ENCODE measurements at places on chromosomes 4 and X.

GRCh38 chrX:154117566-154117965 is 20.0 kb upstream of the MECP2 start:
- DNase-seq: no peak

DNA sequence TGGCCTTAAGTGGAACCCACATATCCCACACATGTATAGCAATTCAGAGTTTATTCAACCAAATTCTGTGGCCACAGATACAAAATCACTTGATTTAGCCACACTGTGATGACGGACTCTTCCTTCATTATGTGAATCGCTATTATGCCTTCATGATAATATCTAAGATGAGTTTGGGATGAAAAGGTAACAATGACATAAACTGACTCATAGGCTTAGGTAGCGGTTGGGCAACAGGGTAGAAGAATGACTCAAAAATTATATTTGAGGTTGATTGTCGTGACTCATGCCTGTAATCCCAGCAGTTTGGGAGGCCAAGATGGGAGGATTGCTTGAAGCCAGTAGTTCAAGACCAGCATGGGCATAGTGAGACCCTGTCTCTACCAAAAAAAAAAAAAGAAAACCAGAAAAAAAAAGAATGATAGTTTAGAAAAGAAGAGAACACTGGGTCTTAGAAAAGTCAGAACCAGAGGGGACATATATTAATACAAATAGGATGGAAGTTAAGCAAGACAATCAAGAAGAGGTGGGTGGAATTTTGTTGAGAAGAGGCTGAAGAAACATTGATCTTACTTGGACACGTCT is 70.4 kb upstream of the USP9X start:
- peak; percentile 27 for DNase-seq

- DNase-seq: no peak
Observed at GRCh38 chr4:111776561-111776960, 368.7 kb upstream of the FAM241A start.

DNA sequence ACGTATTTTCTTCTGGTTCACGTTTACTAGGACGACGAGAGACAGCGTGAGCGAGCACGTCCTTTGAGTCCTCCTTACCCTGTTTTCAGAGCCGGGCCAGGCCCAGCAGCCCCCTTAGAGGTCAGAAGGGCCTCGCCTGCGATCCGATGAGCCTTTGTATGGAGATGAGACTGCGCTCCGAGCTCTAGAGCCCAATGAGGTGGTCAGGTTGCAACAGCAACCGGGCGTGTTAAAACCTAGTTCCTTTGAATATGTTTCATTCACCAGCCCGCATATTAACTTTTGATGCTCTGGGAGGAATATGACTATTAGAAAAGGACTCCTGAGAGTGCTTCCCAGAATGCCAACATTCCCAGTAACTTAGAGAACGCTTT is 55.6 kb upstream of the TADA2B start:
- DNase-seq: peak; percentile 81

DNA sequence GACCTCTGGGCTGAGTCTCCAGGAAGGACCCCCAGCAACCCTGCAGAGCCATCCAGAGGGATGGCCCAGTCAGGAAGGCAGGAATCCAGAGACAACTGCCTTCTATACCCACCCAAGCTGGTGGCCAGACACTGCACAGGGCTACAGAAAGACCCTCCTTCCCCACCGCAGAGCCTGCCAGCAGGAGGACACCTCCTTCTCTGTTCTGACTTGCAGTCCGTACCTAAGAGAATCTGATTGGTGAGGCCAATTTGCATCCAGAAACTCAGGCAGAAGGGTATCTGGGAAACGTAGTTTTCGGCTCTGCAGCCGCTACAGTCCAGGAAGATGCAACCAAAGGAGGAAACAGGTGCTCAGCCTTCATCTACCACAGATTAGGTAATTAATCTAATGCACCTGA is 155.4 kb upstream of the FRG1 start:
- no peak for DNase-seq

- DNase-seq: no peak
Observed at GRCh38 chrX:88881536-88881935, 134.5 kb downstream of the CPXCR1 start.

- no peak for DNase-seq
Observed at GRCh38 chr4:187668526-187669082, 327.0 kb upstream of the ZFP42 start.

- DNase-seq: no peak
Observed at GRCh38 chrX:21151051-21151450, 223.2 kb upstream of the CNKSR2 start.

GRCh38 chr4:10034612-10035104 is 13.4 kb upstream of the SLC2A9 start:
- no peak for DNase-seq

GRCh38 chr4:3107691-3108121 is 33.2 kb downstream of the HTT start:
- peak; percentile 55 for DNase-seq

- no peak for DNase-seq
Observed at GRCh38 chr4:73741031-73741749, 821 bp downstream of the CXCL8 start.

DNA sequence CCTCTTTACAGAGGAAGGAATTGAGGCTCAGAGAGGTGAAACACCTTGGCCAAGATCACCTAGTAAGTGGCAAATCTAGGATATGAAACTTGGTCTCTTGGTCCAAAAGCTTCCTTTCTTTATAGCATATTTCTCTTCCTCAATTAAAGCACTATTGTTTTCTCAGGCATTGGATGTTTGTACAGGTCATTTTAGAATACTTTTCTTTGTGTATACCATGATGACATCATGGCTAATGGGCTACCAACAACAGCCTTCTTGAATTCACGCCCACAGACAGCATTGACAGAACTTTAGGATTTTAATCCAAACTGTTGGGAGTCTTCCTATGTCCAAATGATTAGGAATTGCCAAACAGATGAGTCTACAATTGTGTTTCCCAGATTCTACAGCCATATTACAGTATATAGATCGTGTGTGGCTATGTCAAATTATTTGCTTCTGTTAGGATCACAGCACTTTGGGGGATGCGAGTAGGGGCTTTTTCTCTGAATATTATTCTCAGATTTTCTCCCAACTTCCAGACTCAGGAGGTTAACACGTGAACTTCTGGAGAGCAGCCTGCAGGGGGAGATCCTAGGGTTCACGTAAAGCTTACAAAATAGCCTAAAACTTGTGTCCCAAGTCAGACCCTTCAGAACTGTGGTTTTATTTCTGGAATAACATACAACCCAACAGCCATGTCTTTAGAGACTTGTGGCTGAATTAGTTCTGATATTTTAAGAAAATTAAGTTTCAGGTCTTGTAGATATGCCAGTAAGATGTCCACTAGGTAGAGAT is 191.8 kb downstream of the SHROOM3 start:
- DNase-seq: no peak

- DNase-seq: no peak
Observed at GRCh38 chr4:125837493-125838201, 522.9 kb downstream of the FAT4 start.

DNA sequence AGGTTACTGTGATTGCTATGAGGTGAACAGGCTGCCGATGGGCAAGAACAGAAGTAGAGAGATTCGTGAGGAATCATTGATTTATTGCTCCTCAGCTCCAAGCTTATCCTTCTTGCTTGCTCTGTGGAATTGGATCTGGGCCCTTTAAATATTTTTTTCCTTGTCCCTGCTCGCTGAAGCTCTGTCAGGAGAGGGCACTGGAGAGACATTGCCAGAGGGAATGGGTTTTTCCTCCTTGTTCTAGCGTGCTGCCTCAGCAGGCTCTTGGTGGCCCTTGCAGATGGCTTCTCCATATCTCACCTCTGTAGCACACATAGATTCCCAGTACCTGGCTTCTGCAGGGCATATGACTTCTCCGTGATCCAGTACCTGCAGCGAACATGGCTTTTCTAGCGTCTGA is 67.4 kb downstream of the CNGA2 start:
- peak; percentile 47 for DNase-seq

DNA sequence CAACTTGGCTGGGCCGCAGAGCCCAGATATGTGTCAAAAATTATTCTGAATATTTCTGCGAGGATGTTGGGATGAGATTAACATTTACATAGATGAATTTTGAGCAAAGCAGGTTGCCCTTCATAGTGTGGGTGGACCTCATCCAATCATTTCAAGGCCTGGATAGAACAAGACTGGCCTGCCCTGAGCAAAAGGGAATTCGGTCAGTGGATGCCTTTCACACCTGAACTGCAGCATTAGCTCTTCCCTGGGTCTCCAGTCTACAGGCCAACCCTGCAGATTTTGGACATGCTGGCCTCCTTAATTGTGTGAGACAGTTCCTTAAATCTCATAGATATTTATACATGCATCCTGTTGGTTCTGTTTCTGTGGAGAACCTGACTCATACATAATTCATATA is 32.4 kb upstream of the SLC10A4 start:
- no peak for DNase-seq
